ENCODE measurements at places on chromosomes 7 and 10. TPM values are rescaled to one million over a fixed set of nuclear protein-coding genes. Genes with fewer than 3 reads are reported as not detected.

The C10orf67 gene
- total RNA-seq, result not detected

The ZEB1 gene
- 21.0 TPM for total RNA-seq

The CXCL12 gene
- 158 TPM for total RNA-seq

The SHLD2 gene
- total RNA-seq, result 16.3 TPM

The CYTH3 gene
- 18.8 TPM for total RNA-seq

The CRYGN gene
- total RNA-seq, result not detected

The FOXP2 gene
- total RNA-seq, result 15.5 TPM

The GTF2IRD1 gene
- total RNA-seq, result 11.2 TPM

The FKBP6 gene
- not detected for total RNA-seq

The PRLHR gene
- not detected for total RNA-seq

The HMX3 gene
- not detected for total RNA-seq

The LRIT1 gene
- not detected for total RNA-seq

The ABCB4 gene
- not detected for total RNA-seq

The TMEM140 gene
- 9.6 TPM for total RNA-seq
